ENCODE measurements at places on chromosomes 12 and 14.

DNA sequence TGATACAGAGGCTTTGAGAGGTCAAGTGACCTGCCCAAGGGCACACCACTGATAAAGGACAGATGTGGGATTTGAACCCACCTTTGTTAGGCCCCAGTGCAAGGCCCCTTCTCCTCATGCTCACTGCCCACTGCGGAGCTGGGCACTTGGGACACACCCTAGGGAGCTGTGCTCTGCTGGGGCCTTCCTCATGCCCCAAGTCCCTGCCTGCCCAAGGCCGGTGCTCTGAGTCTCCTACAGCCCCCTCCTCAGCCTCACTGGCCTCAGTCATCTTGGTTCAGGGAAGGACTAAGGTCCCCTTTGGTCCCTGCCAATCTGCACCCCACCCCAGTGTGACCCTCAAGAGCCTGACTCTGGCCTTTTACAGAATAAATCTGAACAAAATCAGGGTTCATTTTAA, 7.9 kb upstream of the OAS3 start:
- no peak for DNase-seq

DNA sequence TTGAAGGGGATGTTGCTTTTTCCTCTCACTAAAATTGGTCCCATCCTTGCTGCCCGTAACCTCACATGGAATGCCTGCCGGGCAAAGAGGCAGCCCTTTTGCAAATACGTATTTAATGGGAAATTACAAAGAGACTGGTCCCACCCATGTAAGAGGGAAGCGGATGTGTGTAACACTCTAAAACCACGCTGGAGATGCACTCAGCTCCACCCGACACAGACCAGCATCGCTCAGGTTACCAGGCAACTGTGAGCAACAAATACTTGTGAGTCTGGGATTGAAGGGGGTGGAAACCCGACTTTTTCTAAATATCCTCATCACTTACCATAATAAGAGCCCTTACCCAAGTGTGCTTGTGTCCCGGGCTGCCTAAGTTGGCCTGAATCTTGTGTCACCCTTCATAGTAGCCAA, 47.7 kb downstream of the ELK3 start:
- no peak for DNase-seq

- no peak for DNase-seq
These were observed at the start of gene BATF for GRCh38 chr14:75522224-75522982. BATF (plus strand) TSS chr14:75522469; CDS start chr14:75522683, 214 bp downstream.

GRCh38 chr14:36055681-36056225, 120.8 kb downstream of the PTCSC3 start:
- no peak for DNase-seq

- DNase-seq: no peak
These were observed 44.9 kb downstream of the CYP46A1 start for GRCh38 chr14:99728981-99729451.

GRCh38 chr14:52067873-52068614, 815 bp downstream of the NID2 start:
- DNase-seq: no peak

DNA sequence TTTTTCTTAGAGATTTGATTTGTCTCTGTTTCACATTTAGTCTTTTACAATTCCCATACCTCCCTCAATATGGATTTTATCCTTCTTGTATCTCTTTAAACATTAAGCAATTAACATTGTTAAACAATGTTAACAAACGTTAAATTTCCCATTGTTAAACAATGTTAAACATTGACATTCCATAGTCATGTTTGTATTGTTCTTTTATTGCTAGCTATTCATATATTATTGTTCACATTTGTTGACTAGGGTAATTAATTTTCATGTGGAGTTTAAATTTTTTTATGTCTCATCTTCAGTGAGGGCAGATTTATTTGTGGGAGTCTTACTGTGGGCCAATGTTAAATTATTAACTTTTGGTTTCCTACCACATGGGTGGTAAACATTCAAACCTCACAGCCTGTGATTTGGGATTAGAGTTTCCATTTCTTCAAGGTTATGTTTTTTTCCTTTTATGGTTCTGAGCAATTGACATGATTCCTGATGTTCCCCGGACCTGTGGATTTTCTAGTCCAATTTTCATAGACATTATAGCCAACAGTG, 294.3 kb downstream of the ALG10B start:
- no peak for DNase-seq

- no peak for DNase-seq
These were observed 26.2 kb upstream of the CDKN3 start for GRCh38 chr14:54370323-54371198.

GRCh38 chr12:21710958-21711775, 53.5 kb upstream of the LDHB start:
- peak; percentile 19 for DNase-seq

- DNase-seq: no peak
These were observed 153.0 kb upstream of the FKBP4 start for GRCh38 chr12:2641761-2642160.

GRCh38 chr12:15005064-15005463, 32.2 kb downstream of the PDE6H start:
- DNase-seq: no peak

DNA sequence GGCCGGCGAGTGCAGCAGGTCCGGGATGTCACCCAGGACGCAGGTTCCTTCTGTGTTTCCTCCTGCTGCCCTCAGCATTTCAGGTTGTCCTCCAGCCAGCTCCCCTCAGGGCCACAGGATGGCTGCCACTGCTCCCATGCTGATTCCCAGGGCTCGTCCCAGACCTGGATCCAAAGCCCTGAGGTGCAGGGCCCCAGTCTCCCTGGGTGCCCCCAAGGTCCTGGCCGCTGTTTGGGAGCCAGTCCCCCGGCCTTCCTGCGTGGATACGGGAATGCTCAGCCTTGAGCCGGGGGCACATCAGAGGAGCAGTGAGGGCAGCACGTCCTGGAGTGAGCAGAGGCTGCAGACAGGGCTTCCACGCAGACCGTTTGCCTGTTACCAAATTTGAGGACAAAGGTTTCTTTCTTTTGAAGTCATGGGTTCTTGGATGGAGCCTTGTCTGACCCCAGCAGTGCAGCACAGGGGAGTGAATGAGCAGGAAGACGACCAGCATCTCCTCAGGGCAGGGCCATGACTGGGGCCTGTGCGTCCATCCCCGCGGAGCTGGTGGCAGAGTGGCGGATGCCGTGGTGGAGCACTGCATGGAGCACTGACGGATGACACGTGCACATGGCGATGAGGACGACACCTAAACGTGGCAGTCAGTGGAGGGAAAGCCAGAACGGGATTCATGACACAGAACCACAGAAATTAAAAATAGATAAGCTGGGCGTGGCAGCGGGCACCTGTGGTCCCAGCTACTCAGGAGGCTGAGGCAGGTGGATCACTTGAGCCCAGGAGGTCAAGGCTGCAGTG, 12.5 kb upstream of the CACNA2D4 start:
- no peak for DNase-seq

GRCh38 chr12:130656411-130656810, 59.7 kb downstream of the RIMBP2 start:
- DNase-seq: no peak

DNA sequence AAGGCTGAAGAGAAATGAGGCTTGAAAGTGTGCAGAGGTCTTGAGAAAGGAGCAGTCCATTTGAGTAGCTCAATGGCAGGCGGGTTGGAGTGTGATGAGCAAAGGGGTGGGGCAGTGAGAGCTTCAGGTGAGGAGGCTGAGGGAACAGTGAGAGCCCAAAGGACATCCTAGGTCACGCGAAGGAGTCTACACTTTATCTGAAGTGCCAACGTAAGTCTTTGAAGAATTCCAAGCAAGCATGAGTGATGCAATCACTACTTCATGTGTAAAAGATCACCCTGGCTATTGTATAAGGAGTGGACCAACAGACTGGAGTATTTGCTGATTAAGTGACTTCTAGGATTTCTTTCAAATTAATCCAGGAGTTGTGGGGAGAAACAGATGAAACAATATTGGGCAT, 159.9 kb upstream of the HIF1A start:
- no peak for DNase-seq

DNA sequence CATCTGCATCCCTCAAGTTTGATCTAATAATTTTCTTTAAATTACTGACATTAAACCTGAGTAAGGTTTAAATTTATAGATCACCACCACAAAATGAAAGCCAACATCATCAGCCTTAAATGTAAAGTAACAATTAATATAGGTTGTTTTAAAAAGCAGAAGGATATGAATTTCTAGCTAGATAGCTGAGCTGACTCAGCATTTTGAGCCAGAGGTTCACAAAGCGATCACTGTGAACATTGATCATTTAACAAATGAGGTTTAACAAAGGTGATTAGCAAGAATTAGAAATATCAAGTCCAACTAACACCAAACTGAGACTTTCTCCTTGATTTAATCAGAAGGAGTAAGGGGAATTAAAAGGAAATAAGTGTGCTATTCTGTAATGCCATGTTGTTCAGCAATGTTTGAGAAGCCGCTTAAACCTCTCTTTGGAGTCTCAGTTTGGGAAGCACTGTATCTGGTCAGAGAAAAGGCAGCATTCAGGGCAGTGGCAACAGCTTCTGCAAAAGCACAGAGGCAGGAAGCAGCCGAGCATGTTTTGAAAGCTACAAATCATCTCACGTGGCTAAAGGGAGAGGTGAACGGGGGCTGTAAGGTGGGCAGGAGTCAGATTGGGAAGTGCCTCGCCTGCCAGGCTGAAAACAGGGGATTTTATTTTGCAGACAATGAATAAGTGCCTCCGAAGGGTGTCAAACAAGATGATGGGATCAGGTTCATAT, 19.6 kb downstream of the RIMBP2 start:
- no peak for DNase-seq

DNA sequence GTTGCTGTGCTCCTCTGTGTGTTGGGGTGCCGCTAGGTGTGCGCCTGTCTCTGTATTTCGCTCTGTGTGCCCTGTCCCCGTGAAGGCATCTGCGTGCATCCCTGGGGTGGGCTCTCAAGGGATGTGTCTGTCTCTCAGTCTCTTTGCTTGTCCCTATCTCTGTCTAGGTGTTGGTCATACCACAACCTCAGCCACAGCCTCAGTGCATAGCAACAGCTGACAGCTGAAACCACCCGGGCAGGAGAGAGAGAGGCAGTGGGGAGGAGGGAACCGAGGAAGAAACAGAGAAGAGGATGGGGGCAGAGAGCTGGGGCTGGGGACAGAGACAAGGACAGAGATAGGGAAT, 953 bp upstream of the NXPH4 start:
- DNase-seq: no peak

GRCh38 chr12:54134395-54134794, 54.4 kb downstream of the SMUG1 start:
- no peak for DNase-seq

DNA sequence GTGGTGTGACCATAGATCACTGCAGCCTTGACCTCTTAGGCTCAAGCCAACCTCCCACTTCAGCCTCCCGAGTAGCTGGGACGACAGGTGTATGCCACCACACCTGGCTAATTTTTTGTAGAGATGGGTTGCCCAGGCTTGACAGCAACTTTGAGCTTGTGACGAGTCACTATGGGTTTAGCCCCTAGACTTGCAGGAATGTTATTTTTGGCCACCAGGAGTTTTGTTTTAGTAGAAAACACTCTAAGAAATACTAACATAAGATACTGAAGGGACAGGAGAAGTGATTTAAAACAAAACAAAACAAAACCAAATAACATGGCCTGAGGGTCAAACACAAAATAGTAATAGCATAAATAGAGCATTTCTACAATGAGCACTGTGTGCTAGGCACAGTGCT, 26.4 kb downstream of the SETD3 start:
- DNase-seq: no peak

GRCh38 chr14:96917442-96917963, 120.3 kb downstream of the VRK1 start:
- no peak for DNase-seq

- no peak for DNase-seq
These were observed 16.0 kb downstream of the FNTB start for GRCh38 chr14:65002586-65003210.

DNA sequence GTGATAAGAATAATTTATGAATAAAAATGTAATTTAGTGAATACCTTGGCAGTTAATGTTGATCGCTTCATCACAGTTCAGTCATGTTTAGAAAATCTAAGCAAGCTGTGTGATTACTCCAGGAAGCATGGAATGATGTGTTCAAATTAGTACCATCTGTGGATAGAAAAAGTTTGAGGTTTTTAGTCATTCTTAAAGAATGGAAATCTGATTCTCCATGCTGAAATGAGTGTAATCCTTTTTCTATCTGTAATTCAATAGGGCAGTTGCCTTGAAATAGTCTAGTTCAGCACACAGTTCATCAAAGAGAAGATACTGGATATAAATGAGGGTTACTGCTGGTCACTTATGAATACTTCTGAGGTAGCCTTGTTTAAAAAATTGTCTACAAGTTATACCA, 127.2 kb upstream of the MYF6 start:
- DNase-seq: no peak

GRCh38 chr12:65856521-65856920, 32.2 kb downstream of the HMGA2 start:
- DNase-seq: no peak

- DNase-seq: no peak
These were observed 319.2 kb downstream of the PDZRN4 start for GRCh38 chr12:41507286-41507685.

- no peak for DNase-seq
These were observed 9.2 kb downstream of the FAR2 start for GRCh38 chr12:29158115-29158763.

DNA sequence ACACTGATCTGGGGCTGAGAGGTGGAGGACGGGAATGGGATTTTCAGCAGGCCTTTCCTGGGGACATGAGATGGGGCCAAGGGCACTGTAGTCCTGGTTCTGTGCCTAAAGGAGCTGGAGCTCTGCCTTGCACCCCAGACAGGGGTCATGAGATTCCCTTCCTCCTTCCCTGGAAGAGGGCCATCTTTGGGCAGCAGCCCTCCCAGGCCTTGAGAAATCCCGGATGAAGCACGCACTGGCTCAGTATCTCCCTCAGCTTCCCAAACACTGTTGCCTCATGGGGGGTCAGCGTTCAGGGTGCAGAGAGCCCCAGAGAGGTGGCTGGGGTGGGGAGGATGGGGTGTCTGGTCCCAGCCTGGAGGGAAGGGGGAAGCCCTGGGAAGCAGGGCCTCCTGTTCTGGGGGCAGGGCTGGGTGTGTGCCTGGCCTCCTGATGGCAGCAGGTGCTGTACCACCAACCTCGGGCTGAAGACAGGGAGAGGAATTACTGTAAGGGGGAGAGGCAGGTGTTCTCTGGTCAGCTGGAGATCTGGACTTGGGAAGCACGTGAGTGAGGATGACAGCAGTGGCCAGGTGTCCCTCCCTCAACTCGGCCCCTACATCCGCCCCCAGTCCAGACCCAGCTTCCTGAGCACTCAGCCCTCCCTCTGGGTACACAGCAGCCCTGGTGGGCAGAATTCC, 8.4 kb upstream of the NR4A1 start:
- DNase-seq: no peak

Data from prostate gland (tissue), 2 donors.